Kidney glomerular epithelial cell (primary cell): ENCODE measurements at places on chromosomes 2 and 18.

DNA sequence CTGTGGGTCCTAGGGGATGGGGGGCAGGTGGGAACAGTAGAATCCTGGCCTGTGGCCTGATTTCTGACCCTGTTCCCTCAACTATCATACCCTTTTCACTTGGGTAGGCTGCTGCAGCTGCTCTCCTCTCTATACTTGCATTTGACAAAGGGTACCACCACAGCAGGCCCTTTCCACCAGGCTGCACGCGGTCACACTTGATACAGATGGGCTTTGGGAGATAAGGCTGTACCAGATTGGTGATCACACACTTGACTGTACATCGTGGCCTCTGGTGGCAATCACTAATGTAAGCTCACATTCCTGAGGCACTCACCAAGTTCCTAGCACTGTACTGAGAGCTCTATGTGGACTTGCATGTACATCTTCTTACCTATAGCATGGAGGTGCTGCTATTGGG, 1.6 kb upstream of the RALB start:
- no peak for DNase-seq

GRCh38 chr2:158131919-158132566, 30.4 kb downstream of the UPP2 start:
- DNase-seq = peak; percentile 95

GRCh38 chr2:16861111-16861510, 195.5 kb upstream of the CYRIA start:
- no peak for DNase-seq

- DNase-seq = peak; percentile 30
These were observed 11.0 kb downstream of the TTN start for GRCh38 chr2:178796079-178796677.

GRCh38 chr18:58069099-58069498, 25.1 kb downstream of the NEDD4L start:
- DNase-seq = no peak

- DNase-seq = no peak
These were observed 165.2 kb downstream of the MTCL1 start for GRCh38 chr18:8870528-8870927.

DNA sequence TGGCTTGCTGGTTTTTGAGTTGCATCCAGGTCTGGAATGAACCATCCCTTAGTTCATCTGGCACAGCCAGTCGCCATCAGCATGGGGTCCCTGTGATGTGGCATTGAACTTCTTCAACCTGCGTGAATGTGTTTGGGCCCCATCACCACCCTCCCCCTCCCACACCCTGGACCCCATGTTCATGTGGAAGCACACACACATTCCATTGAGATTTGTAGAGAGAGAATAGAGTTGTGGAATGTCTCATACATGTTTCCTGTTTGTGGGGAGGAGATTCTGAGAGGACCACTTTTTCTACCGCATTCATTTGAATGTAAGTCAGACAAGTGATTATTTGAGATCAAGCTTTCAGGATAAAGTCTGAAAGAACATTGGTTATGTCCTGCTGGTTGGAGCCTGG, 117.6 kb upstream of the EML6 start:
- peak; percentile 9 for DNase-seq

DNA sequence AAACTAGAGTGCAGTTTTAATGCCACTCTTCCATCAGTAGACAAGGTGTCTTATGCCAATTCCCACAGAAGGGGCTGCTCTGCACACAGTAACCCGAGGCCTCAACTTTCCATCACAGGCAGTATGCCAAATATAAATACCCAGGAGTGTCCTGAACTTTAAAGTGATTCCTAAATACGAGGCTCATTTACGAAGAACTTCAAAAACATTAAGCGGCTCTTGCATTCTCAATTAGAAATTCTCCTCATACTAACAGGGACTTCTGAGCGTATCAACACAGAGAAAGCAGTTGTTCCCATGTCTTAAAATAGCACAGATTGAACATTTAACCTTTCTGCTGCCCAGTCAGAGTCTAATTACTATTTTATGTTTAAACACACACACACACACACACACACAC, 638.6 kb downstream of the ERBB4 start:
- DNase-seq = no peak

GRCh38 chr18:78678318-78678695, 301.3 kb upstream of the SALL3 start:
- no peak for DNase-seq

GRCh38 chr2:37851428-37851827, 73.7 kb upstream of the RMDN2 start:
- no peak for DNase-seq

- DNase-seq = peak; percentile 78
These were observed 7.2 kb upstream of the PROC start for GRCh38 chr2:127410871-127411652.

DNA sequence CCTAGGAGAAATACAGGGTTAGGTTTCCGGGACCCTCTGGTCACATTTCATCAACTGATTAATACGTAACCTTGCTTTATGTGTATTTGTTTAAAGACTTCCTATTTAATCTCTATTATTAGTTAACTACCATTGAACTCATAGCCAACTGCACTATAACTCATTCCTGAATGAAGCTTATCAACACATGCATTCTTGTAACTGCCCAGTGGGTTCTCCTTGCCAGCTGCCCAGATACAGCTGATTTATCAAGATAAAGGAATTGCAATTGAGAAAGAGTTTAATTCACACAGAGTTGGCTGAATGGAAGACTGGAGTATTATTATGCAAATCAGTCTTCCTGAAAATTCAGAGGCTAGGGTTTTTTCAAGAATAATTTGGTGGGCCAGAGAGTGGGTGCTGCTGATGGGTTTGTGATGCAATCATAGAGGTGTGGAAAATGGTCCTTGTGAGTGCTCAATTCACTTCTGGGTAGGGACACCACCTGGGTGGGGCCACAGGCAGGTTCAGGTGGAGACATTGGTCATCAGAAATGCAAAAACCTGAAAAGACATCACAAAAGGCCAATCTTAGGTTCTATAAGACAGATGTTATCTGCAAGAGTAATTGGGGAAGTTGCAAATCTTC, 21.1 kb upstream of the NOSTRIN start:
- no peak for DNase-seq

DNA sequence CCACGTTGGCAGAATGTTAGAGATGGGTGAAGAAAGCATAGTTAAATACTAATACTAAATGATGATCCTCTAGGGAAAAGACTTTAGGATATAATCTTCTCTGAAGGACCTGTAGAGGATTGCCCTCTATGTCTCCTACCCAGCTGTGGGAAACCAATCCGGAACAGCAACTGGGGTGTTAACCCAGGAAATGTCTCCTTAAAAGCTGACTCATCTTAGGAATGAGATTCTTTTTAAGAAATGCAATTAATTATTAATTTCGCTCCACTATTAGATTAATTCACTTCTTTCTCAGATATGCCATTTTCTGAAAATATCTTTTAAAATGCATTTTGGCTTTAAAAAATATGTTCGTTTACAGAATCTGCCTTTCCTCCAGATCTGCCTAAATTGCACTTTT, 7.4 kb downstream of the SCN3A start:
- peak; percentile 22 for DNase-seq

DNA sequence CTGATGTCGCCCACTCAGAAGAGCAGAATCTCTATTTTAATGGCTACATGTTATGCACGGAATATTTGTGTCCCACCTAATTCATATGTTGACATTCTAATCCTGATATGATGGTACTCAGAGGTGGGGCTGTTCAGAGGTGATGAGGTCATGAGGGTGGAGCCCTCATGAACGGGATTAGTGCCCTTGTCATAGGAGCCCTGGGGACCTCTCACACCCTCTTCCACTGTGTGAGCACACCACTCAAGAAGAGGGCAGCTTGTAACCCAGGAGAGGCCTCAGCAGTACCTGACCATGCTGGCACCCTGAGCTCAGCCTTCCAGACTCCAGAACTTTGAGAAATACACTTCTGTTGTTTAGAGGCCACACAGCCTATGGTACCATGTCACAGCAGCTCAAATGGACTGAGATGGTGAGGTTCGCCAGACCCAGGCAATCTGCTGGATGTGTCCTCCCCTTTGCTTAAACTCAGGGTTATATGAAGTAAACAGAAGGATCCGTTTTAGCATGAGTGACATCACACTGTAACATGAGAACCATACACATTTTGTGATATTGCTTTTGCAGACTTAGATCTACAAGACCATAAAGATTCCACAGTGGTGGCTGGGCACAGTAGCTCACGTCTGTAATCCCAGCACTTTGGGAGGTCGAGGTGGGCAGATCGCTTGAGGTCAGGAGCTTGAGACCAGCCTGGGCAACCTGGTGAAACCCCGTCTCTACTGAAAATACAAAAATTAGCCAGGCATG, 48.7 kb downstream of the ATOH8 start:
- no peak for DNase-seq

DNA sequence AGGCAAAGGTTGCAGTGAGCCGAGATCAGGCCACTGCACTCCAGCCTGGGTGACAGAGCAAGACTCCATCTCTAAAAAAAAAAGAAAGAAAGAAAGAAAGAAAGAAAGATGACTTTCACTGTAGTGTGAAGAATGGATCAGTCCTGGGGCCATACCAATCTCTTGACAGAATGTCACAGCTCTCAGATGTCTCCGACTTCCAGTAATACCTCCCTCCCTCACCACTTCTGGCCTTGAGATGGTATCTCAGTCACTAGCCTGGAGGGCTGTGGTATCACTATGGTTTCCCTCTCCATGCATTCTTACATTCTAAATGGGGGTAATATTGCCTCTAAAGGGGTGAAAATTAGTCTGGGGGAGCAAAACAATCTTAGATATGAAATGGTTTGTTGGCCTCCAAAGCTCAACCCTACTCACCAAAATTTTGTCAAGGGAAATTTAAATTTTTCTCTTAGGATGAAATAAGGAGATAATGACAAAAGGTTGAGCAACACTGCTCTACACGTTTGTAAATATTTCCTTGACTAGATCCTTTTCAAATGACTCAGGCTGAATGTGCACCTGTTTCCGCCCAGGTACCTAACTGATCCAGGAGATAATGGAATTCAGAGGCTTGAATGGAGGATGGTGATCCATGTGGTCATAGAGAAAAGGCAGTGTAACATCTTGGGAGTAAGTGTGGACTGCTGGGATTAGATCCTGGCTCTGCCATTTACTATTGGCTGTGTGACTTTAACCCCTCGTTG, 19.9 kb upstream of the SPRED2 start:
- DNase-seq = no peak

DNA sequence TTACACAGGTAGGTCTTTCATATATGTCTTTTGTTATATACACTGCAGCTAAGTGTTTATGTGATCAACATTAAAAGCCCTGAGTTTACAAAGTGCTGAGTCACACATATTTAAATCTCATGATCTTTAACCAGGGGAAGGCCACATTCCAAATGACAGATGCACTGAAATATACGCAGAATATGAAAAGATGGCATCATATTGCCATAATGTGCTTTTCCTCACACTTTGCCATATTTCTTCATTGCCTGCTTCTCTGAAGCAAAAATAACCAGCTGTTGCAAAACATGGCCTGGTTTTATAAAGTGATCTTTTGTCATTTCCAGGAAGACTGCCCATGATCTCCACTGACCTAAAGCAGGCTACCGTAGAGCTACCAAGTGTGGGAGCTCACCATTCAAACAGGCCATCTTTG, 93.5 kb upstream of the MAPRE2 start:
- no peak for DNase-seq

- no peak for DNase-seq
These were observed 7.1 kb upstream of the STAMBP start for GRCh38 chr2:73821669-73822068.

DNA sequence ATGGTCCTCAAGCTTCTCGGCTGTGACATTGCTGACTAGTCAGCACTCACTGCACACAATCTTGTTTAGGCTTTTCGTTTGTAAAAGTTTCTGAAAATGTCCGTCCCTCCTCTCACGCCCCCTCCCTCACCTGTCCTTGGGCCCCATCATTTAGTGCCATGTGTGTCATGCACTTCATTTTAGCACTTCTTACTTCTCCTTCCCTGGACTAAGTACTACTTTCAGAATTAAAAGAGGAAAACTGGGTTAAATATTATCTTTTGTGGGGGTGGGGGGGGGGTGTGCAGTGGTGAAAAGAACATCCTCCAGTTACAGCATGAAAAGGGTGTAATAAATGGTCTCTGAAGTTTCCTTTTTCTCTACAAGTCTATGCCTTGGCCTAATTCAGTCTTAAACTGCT, 182.0 kb upstream of the SP5 start:
- no peak for DNase-seq

DNA sequence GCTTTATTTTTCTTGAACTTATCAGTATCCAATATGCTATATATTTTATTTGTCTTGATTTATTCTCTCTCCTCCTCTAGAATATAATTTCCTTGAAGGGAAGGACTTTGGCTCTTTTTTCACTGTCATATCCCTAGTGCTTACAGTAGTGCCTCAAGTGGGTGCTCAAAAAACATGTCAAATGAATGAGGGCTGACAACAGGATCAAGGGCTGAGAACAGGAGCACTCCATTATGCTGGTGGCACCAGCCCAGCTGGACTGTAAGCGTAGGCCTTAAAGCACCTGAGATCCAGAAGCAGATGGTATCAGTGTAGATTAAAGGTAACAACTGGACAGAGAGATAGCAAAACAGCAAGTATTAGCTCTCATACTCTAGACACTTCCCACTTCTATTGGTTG, 46.3 kb downstream of the PMS1 start:
- no peak for DNase-seq

GRCh38 chr2:37367984-37368383, 23.6 kb downstream of the QPCT start:
- DNase-seq = no peak

DNA sequence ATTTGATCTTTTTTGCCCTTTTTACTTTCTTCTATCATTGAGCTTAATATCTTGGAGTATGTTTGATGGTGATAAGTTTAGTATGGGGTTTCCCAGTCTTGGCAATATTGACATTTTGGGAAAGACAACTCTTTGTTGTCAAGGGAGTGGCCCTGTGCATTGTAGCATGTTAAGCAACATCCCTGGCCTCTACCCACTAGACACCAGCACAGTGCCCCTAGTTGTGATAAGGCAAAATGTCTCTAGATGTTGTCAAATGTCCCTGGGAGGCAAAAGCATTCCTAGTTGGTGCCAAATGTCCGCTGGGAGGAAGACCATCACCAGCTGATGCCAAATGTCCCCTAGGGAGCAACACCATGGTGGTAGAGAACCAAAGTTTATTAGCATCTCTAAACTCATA, 28.2 kb downstream of the GULP1 start:
- DNase-seq = no peak

GRCh38 chr2:160324161-160324800, 124.2 kb upstream of the ITGB6 start:
- no peak for DNase-seq

DNA sequence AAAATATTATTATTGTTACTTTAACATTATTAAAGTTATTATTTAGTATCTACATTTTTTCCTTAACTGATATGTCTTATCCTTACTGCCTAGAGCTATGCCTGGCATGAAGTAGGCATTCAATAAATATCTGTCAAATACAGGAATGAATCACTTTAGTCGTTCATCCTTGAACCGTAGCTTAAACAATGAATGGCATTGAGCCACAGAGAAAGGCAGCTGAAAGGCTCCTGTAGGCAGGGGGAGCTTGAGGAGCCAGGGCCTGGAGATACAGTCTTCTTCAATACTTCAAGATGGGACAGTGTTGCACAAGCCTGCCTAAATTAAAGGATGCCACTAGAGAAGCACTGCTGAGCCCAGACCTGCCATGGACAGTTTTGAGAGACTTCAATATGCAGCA, 22.5 kb downstream of the CYRIA start:
- DNase-seq = peak; percentile 55
